Naive thymus-derived CD8-positive, alpha-beta T cell (primary cell): ENCODE measurements at places on chromosomes 3 and 15.

GRCh38 chr3:54026543-54026942 lies 95.8 kb upstream of the CACNA2D3 start:
- no peak overlapping the region for H3K27ac ChIP-seq
- no peaks in the 10 kb centered on the region for H3K36me3 ChIP-seq

GRCh38 chr15:58453931-58454793 lies 22.4 kb downstream of the LIPC start:
- H3K36me3 ChIP-seq: peaks cover 5% of the 10 kb centered on the region
- H3K27me3 ChIP-seq: no peaks in the 10 kb centered on the region
- H3K4me3 ChIP-seq: no peak overlapping the region
- no peak overlapping the region for H3K27ac ChIP-seq
- H3K4me1 ChIP-seq: peaks cover 28% of the 10 kb centered on the region
- no peak for DNase-seq

- peaks cover 26% of the 10 kb centered on the region for H3K27me3 ChIP-seq
- H3K4me3 ChIP-seq: no peak overlapping the region
- no peaks in the 10 kb centered on the region for H3K4me1 ChIP-seq
- no peaks in the 10 kb centered on the region for H3K36me3 ChIP-seq
- no peak for DNase-seq
- H3K27ac ChIP-seq: no peak overlapping the region
Observed at GRCh38 chr3:36394176-36394575, 13.9 kb downstream of the STAC start.

- no peak for DNase-seq
- no peaks in the 10 kb centered on the region for H3K27me3 ChIP-seq
- no peaks in the 10 kb centered on the region for H3K4me1 ChIP-seq
- H3K27ac ChIP-seq: no peak overlapping the region
Observed at GRCh38 chr3:196662033-196662432, 22.5 kb downstream of the NRROS start.

- DNase-seq: peak; percentile 46
- H3K27ac ChIP-seq: peak overlapping the region; percentile 88
- peaks cover 24% of the 10 kb centered on the region for H3K4me1 ChIP-seq
- no peaks in the 10 kb centered on the region for H3K27me3 ChIP-seq
- no peaks in the 10 kb centered on the region for H3K36me3 ChIP-seq
- peak overlapping the region; percentile 66 for H3K4me3 ChIP-seq
Observed at GRCh38 chr3:16849229-16849628, 35.5 kb upstream of the PLCL2 start.

- DNase-seq: no peak
- no peaks in the 10 kb centered on the region for H3K36me3 ChIP-seq
- H3K4me1 ChIP-seq: no peaks in the 10 kb centered on the region
- H3K27me3 ChIP-seq: no peaks in the 10 kb centered on the region
- no peak overlapping the region for H3K27ac ChIP-seq
- no peak overlapping the region for H3K4me3 ChIP-seq
Observed at GRCh38 chr3:147688868-147689267, 279.7 kb downstream of the ZIC1 start.

GRCh38 chr15:62641825-62642224 lies 400.7 kb upstream of the TPM1 start:
- no peak for DNase-seq
- H3K27ac ChIP-seq: no peak overlapping the region
- no peaks in the 10 kb centered on the region for H3K36me3 ChIP-seq
- no peak overlapping the region for H3K4me3 ChIP-seq

GRCh38 chr3:193225302-193226125 lies 15.5 kb upstream of the PLAAT1 start:
- H3K27ac ChIP-seq: no peak overlapping the region
- peaks cover 24% of the 10 kb centered on the region for H3K27me3 ChIP-seq
- no peaks in the 10 kb centered on the region for H3K4me1 ChIP-seq
- H3K4me3 ChIP-seq: no peak overlapping the region
- DNase-seq: no peak
- no peaks in the 10 kb centered on the region for H3K36me3 ChIP-seq

GRCh38 chr15:31352339-31352751 lies 25.7 kb downstream of the KLF13 start:
- H3K27ac ChIP-seq: peak overlapping the region; percentile 99
- no peaks in the 10 kb centered on the region for H3K27me3 ChIP-seq
- DNase-seq: no peak
- peak overlapping the region; percentile 89 for H3K4me3 ChIP-seq
- H3K36me3 ChIP-seq: no peaks in the 10 kb centered on the region

DNA sequence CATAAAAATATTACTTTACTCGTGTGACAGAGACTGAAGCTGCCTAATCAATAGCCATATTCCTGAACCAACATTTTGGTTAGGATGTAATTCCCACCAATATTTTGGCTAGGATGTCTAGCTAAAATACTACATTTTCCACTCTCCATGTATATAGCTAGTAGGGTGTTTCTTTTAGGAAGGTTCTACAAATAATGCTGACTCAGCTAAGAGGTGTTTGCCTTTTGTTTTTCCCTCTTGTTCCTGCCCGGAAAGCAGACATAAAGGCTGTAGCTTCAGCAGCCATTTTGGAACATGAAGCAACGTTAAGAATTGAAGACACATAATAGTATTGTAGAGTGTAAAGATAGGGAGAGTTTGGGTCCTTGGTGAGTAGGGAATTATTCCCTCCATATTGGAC lies 187.3 kb upstream of the PDZRN3 start:
- no peaks in the 10 kb centered on the region for H3K27me3 ChIP-seq
- DNase-seq: no peak
- no peak overlapping the region for H3K27ac ChIP-seq
- H3K4me1 ChIP-seq: no peaks in the 10 kb centered on the region
- no peaks in the 10 kb centered on the region for H3K36me3 ChIP-seq

GRCh38 chr3:45646051-45646585 lies 43.1 kb upstream of the SACM1L start:
- H3K27me3 ChIP-seq: no peaks in the 10 kb centered on the region
- no peak for DNase-seq
- H3K27ac ChIP-seq: no peak overlapping the region
- H3K4me3 ChIP-seq: no peak overlapping the region
- peaks cover 28% of the 10 kb centered on the region for H3K36me3 ChIP-seq

GRCh38 chr3:135456108-135456790 lies 509.3 kb upstream of the PPP2R3A start:
- DNase-seq: no peak
- peaks cover 9% of the 10 kb centered on the region for H3K27me3 ChIP-seq
- H3K4me3 ChIP-seq: no peak overlapping the region
- H3K4me1 ChIP-seq: no peaks in the 10 kb centered on the region

DNA sequence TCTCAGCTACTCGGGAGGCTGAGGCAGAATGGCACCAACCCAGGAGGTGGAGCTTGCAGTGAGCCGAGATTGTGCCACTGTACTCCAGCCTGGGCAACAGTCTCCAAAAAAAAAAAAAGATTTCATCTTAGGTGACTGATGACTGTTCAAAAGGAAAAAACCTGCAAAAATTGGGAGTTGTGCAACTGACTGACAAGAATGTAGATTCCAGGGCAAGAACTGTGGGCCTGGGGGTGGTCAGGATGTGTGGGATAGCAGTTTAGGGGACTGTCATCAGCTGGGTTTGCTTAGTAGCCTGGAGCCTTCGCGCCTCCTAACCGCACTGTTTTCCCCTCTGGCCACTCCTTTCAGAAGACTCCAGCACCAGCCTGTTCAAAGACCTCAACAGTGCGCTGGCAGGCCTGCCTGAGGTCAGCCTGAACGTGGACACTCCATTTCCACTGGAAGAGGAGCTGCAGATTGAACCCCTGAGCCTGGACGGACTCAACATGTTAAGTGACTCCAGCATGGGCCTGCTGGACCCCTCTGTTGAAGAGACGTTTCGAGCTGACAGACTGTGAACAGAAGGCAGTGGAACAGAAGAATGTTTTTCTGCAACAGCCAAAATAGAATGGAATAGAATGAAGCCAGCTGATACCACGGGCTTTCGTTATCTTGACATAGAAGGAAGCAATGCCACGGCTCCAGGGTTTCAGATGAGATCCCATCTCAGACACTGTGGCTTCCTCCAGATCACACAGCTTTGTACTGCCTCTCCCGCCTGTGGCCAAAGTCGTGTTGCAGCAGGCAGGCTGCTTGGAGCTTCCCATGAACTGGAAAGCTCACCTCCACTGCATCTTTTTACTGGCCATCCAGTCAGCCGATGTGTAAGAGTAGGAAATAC lies 75.3 kb upstream of the BLM start:
- DNase-seq: no peak
- no peaks in the 10 kb centered on the region for H3K27me3 ChIP-seq
- peaks cover 3% of the 10 kb centered on the region for H3K4me1 ChIP-seq
- no peak overlapping the region for H3K4me3 ChIP-seq
- H3K36me3 ChIP-seq: no peaks in the 10 kb centered on the region

- no peaks in the 10 kb centered on the region for H3K27me3 ChIP-seq
- H3K27ac ChIP-seq: peak overlapping the region; percentile 9
- peaks cover 28% of the 10 kb centered on the region for H3K4me1 ChIP-seq
- H3K36me3 ChIP-seq: no peaks in the 10 kb centered on the region
Observed at GRCh38 chr15:60905587-60905986, 323.5 kb downstream of the RORA start.

- no peak overlapping the region for H3K27ac ChIP-seq
- no peak overlapping the region for H3K4me3 ChIP-seq
- H3K4me1 ChIP-seq: no peaks in the 10 kb centered on the region
- no peak for DNase-seq
- H3K27me3 ChIP-seq: peaks cover 4% of the 10 kb centered on the region
- H3K36me3 ChIP-seq: no peaks in the 10 kb centered on the region
Observed at GRCh38 chr3:138451595-138452162, 17.3 kb downstream of the ESYT3 start.
